ENCODE measurements at places on chromosomes 7 and 10.
A peak's percentile ranks its signal among the peaks of the same experiment; 100 is the strongest.

DNA sequence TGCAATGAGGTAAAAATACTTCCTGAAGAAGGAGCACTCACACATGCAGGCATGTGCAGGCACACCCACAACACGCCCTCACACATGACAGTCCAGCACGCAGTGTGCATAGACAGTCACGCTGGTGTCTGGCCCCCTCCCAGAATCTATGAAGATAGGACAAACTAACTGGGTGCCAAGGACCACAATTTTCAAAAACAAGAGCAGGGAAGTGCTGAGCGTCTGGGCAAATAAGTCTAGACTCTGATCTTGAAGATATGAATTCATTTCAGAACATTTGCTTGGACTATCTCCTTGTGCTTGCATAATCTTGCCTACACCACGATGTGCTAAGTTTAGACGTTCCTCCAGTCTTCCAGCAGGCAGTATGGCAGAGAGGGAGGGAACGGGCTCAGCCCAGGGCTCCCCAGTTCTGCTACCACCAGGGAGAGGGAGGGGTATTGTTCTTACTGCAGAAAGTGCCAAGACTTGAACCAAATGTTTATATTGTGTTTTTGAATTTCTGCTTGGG is 276.5 kb upstream of the KLF6 start:
- no peak for DNase-seq

GRCh38 chr7:43220250-43220649 is 107.8 kb downstream of the HECW1 start:
- no peak for DNase-seq

DNA sequence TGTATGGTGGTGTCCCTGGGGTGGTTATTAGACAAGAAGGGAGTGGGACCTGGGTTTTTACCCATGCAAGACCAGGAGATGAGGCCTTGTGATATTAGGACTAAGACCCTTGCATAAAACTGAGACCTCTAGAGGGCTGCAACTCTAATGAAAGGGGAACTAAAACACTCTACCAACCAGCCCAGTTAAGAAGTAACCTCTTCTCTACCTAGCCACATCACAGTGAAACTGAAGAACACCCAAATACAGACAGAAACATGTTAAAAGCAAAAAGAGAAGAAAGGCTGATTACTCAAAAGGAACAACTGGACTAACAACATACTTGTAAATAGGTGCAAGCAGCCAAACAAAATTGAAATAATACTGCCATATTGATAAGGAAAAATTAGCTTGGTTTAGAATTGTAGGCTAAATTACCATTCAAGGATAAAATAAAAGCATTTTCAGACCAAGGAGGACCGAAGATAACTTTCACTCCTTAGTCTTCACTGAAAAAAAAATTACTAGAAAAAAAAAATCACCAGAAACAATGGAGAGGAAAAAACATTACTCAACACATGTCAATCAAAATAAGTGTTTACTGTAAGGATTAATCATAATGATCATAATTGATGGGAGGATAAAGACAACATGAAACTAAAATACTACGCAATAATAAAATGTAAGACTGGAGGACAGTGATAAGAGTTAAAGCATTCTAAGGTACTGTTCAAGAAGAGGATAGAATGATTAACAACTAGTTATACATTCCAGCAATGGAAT is 27.6 kb downstream of the ERLIN1 start:
- DNase-seq = no peak

- DNase-seq = peak; percentile 38
Measured at GRCh38 chr10:6200734-6201515, 1.8 kb upstream of the PFKFB3 start.

GRCh38 chr7:138032770-138033169 is 30.9 kb upstream of the CREB3L2 start:
- no peak for DNase-seq

- no peak for DNase-seq
Measured at GRCh38 chr10:101783736-101784118, 481 bp upstream of the NPM3 start.

DNA sequence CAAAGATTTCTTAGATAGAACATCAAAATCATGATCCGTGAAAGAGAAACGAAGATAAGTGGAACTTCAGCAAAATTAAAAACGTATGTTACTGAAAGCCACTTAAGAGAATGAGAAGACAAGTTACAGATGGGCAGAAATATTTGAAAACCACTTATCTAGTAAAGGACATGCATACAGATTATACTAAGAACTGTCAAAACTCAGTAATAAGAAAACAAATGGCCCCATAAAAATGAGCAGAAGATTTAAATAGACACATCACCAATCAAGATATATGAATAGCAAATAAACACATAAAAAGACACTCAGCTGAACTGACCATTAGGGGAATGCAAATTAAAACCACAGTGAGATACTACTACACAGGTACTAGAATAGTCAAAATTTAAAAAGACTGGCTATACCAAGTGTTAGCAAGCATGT is 343.7 kb downstream of the PTEN start:
- no peak for DNase-seq

DNA sequence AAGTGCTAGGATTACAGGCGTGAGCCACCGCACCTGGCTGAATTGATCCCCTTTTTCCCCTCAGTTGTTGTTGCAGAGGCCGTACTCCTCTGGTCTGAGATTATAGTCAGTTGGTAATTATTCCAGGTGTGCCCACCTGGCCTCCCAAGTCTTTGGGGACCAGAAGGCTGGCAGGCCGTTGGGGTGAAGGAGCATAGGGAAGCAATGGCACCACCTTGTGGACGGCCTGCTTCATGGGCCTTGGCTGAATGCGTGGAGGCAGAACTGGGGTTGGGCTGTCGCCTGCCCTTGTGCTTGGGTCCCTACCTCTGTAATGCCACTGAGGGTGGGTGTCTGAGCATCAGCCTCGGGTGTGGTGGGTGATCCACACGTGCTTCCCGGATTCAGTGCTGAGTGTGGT is 125.7 kb downstream of the RGS10 start:
- peak; percentile 61 for DNase-seq

DNA sequence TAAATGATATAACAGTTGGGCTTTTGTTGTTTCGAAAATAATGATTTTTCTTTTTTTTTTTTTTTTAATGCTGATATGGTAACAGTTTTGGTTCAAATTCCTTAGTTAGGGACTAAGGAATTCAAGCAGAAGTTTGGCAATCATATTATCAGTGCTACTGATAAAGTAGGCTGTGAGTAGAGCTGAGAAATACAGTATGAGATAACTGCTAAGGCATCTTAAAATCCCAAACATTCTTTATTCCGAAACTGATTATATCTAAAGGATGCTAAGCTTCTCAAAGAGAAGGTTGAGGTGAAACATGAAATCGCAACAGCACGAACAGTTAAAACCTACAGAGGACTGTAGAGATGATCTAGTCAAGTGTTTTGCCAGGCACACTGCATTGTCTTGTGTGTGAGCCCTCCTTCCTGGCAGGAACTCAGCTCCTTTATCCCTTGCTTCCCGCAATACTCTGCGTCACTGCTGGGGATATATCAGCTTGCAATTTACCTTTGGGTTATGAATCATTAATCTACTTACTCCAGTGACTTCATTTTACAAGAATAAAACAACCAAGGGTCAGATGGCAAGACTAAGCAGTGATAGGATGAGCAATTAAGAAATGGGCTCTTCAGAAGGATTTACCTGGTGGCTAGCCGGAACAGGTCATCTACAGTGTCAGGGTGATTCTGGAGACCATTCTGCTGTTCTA is 36.7 kb downstream of the IRF5 start:
- no peak for DNase-seq

DNA sequence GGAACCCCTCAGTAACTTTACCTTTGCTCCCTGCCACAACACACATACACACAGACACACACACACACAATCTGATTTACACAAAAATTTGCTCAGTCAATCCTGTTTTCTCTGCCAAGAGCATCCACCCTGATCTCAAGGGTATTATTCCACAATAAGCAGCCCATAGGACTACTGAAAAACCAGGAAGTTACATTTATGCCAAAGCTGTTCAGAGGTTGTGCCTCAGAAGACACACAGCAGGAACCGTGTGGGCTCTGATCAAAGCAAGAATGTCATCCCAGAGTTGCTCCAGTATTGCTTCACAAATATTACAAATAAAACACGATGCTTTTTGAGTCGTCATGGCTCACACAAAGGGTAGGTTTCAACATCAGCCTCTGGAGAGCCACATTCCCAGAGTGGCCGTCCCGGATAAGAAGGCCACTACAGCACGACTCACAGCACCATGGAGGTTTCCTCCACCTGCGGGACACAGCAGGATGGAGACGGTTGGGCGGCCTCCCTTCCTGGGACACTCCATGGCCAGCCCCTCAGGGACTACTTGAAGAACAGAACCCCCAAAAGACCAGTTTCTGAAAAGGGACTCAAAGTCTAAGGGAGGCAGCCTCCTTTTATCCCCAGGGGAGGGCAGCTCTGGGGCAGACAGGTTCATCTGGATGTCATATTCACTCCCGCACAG is 1.6 kb downstream of the AIFM2 start:
- no peak for DNase-seq

DNA sequence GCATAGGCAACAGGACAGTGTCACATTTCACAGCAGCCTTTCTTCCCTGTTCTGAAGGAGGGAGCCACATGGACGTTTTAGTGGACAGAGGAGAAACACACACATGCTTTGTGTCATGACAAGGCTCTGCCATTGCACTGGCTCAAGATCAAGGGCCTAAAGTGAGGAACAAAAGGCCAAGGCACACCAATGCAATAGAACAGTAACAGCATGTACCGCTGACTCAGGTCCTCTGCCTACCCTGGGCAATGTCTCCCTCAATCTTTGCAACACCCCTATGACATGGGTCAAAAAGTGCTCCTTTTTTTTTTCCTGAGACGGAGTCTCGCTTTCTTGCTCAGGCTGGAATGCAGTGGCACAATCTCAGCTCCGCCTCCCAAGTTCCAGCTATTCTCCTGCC is 57.8 kb upstream of the SDK1 start:
- DNase-seq = no peak

- DNase-seq = no peak
Measured at GRCh38 chr10:24730811-24731210, 7.1 kb upstream of the ARHGAP21 start.

- DNase-seq = no peak
Measured at GRCh38 chr10:62149621-62150020, 119.0 kb downstream of the RTKN2 start.

GRCh38 chr7:5229451-5230264 is 39.6 kb downstream of the WIPI2 start:
- DNase-seq = no peak

GRCh38 chr10:93071674-93072224 is 1.9 kb upstream of the CYP26A1 start:
- DNase-seq = no peak

GRCh38 chr10:42956045-42956444 is 120.8 kb upstream of the RET start:
- DNase-seq = no peak

GRCh38 chr7:103577059-103577458 is 131.1 kb upstream of the SLC26A5 start:
- no peak for DNase-seq

DNA sequence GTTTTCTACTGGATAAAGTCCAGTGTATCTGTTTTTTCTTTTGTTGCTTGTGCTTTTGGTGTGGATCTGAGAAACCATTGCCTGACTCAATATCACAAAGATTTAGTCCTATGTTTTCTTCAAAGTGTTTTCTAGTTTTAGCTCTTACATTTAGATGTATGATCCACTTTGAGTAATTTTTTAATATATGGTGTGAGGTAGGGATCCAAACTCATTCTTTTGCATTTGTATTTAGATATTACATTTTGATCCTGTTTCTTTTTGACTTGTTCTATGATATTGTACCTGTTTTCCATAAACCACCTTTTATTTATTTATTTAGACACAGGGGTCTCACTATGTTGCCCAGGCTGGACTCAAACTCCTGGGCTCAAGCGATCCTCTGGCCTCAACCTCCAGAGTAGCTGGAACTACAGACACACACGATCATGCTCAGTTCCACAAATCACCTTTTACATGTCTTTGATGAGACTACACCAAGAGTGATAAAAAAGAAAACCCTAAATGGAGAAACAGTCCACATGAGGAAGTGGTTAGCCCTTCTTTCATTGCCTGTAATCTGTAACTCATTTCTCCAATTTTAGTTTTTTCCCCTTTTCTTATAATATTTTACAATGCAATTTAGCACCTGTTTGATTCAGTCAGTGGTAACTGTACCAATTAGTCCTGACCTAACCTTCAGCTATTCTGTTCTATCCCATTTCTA is 86.0 kb downstream of the SLC37A3 start:
- no peak for DNase-seq

DNA sequence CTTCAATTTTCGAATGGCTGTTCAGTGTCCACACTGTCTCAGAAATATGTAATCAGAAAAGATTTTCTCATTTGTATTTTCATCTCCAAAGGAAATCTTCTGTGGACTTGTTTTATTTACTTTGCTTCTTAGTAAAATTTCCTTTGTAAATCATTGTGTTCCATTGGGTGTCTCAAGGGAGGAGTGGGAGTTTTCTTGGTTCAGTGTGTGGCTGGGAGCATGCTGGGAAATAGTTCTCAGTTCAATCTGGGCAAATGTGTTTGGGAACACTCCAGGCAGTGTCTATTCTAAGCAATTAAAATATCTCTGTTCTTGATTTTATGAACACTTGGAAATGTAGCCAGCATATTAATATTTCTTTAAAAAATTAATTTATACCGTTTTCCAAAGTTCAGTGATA is 1019.8 kb downstream of the CNTNAP2 start:
- DNase-seq = no peak

DNA sequence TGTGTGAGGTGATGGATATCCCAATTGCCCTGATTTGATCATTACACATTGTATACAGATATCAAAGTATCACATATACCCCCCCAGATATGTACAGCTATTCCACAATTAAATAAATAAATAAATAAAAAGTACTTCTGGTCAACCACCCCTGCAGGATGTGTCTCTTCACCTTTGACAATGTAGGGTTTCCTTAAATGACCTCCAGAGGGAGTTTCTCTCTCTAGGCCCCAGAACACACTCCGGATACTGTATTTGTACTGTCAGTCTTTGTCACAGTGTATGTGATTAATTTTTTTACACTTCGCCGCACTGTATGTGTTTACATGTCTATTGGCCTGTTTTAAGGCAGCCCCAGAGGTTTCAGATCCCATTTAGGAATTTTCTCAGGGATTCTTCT is 123.6 kb downstream of the ADCYAP1R1 start:
- DNase-seq = no peak

DNA sequence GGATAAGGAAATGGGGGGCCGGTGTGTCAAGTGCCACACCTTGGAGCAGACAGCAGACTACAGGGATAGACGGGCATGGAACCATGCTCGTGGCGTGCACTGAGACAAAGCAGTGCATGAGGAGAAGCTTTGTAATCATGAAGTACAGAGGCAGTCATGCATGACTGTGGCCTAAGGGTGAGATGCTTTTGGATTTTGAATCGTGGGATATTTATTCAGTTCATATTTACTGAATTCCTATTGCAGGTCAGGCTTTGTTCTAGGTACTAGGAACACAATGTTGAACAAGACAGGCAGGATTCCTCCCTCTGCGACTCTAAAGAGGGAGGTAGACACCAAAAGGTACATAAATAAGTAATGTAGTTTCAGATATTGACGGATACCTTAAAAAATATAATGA is 597.6 kb downstream of the PARD3 start:
- DNase-seq = no peak

DNA sequence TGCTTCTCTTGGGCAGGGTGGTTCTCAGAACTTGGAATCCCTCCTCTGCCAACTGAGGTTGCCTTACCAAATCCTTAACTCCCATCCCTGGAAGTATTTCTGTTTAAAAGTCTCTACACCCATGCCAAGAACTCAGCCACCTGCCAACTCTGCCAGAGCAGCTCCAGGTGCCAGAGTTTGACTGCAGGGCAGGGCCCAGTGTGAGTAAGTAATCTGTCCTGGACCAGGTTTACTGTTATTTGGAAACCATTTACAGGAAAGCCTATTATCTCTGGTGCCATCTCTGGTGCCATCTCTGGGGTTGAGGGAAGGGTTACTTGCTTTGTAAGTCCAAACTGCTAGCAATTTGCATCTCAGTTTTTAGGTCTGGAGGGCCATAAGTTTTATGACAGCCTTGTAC is 2.5 kb downstream of the TSPAN15 start:
- DNase-seq = no peak
